ENCODE measurements at places on chromosomes 4 and X.

GRCh38 chr4:139530833-139531427 lies 25.1 kb downstream of the SETD7 start:
- peak; percentile 70 for DNase-seq

GRCh38 chrX:53639257-53639656 lies 47.3 kb downstream of the HUWE1 start:
- DNase-seq: no peak

DNA sequence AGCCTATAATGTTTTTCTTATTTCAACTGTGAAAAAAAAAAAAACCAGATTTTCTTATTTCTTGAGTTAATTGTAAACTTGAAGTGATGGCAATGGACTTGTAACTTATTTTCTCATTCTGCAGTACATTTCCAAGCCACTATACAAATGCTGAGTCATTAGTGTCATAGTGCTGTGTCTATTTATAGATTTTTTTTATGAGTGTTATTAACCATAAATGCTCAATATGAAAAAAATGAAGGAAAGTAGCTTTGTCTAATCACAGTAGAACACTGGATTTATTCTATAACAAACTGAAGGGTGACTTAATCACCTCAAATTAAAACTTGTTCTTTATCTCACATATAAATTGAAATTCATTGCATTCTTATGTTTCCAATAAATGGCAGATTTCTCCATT lies 718.6 kb downstream of the CCSER1 start:
- no peak for DNase-seq

GRCh38 chr4:114368751-114369150 lies 229.9 kb upstream of the UGT8 start:
- DNase-seq: no peak

DNA sequence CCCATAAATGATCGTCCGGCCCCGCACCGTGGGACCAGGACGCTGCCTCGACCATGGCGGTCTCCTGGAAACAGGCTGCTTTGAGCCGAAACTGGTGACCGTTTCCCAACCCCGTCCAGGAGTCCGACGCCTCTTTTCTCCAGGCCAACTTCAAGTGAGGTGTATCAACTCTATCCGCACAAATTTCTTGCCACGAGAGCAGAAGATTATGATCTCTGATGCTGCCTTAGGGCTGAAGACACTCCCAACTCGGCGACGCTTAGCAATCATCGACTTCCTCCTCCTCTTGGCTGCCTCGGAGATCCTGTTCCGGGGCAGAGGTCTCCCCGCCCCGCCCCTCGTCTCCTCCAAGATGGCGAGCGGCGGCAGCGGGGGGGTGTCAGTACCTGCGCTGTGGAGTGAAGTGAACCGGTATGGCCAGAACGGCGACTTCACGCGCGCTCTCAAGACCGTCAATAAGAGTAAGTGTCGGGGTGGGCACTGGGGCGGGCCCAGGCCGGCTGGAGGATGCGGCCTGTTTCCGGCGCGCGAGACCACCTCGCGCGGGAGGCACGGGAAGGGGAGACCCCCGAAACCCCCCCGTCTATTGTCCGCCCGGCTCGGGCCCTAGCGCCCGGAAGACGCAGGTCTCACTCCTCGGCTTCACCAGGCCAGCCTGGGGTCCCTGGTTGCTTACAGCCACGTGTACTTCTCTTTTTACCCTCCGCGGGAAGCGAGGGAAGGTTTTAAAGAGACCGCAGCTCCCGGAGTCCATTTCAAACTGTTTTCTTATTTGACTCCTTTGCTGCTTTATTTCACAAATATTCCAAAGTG lies at the start of gene SRP72:
Gene SRP72, plus strand, starts transcription at position 334 of the 813 bp plus-strand sequence. Its CDS starts 19 bp downstream, at position 353.
- peak; percentile 89 for DNase-seq

GRCh38 chr4:98448908-98449307 lies 187.7 kb downstream of the RAP1GDS1 start:
- DNase-seq: no peak

GRCh38 chr4:93659629-93660028 lies 168.9 kb upstream of the ATOH1 start:
- DNase-seq: no peak
